Heart left ventricle (tissue), 16 donors: ENCODE measurements at places on chromosomes 5 and 9. TPM values are rescaled to one million over a fixed set of nuclear protein-coding genes. Genes with fewer than 3 reads are reported as not detected.

APBB3 gene
- 14.7 TPM for polyA plus RNA-seq

KCNMB1 gene
- polyA plus RNA-seq, result 1.2 TPM

NOL8 gene
- polyA plus RNA-seq, result 13.5 TPM

CDC20B gene
- polyA plus RNA-seq, result not detected

DOCK2 gene
- polyA plus RNA-seq, result 0.80 TPM

TTC23L gene
- polyA plus RNA-seq, result 0.06 TPM

TCF7 gene
- polyA plus RNA-seq, result 1.9 TPM

BBLN gene
- 47.3 TPM for polyA plus RNA-seq

CDC26 gene
- polyA plus RNA-seq, result 44.9 TPM

DMGDH gene
- polyA plus RNA-seq, result 0.25 TPM

ISL1 gene
- not detected for polyA plus RNA-seq
